ENCODE measurements at places on chromosomes 5 and 9.
A peak's percentile ranks its signal among the peaks of the same experiment; 100 is the strongest.

- DNase-seq: no peak
Measured at GRCh38 chr9:89993678-89994630, 389.1 kb downstream of the GADD45G start.

DNA sequence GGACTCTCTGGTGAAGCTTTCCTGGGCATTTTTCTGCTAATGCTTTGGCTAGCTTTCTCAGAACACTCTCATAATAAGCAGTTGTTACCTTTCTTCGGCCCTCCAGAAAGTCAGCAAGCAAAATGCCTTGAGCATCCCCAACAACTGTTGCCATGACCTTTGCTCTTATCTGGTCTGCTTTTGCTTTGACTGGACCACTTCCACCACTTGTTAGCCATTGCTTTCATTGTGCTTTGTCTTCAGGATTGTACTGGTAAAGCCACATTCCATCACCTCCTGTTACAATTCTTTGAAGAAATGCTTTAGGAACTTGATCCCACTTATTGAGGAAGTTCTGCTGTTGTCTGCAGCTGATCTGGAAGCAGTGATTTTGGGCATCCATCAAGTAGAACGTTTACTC lies 35.7 kb downstream of the RAD50 start:
- no peak for DNase-seq

DNA sequence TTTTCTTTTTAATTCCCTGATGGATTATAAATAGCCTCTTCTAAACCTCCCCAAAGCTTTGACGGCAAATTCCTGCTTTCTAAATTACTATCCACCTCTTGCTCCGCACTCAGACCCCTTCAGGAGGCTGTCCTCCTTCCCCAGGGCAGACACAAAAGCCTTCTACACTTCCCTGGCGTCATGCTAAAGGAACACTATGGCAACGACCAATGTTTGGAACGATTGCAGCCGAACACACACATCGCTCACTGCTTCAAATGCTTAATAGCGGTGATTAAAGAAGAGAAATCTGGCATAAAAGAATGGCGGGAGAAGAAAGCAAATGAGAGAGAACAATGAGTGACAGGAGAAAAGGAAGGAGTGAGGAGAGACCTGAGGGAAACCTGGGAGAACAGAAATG lies 297.3 kb downstream of the MLLT3 start:
- no peak for DNase-seq

GRCh38 chr9:17222932-17223331 lies 88.1 kb downstream of the CNTLN start:
- no peak for DNase-seq

DNA sequence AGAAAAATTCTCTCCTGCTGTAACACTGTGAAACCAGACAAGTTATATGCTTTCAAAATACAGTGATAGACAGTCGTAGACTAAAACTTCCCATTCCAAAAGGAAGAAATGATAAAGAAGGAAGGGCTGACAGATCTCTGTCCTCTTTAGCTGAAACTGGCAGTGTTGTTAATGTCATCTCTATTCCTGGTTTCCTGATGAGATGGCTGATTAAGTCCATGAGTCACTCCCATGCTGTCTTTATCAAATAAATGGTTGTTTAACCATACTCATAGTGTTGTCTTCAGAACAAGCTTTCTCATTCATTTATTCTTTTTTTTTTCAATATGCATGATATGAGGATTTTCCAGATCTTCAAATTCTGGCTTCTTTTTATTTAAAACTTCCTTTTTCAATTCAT lies 952.2 kb upstream of the WWC1 start:
- DNase-seq: no peak

GRCh38 chr9:122810306-122810946 lies 10.5 kb downstream of the OR1K1 start:
- peak; percentile 81 for DNase-seq

DNA sequence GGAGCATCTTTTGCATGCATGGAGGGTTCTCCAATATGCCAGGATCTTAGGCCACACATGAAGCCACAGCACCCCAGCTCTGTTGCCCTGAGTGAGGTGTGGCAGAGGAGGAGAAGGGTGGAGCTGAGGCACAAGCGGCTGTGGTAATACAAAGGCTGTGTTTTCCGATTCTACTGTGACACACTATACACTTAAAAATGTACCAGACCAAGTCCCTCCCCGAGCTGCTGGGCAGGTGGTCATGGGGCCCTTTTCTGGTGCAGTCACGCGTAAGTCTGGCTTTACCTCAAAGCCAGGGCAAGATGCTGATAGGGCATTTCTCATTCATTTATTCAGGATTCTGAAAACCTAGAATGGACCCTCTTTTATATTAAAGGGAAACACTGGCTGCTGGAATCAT lies 3.7 kb downstream of the ADGRV1 start:
- no peak for DNase-seq

GRCh38 chr5:139638090-139638735 lies 9.9 kb upstream of the CXXC5 start:
- no peak for DNase-seq

DNA sequence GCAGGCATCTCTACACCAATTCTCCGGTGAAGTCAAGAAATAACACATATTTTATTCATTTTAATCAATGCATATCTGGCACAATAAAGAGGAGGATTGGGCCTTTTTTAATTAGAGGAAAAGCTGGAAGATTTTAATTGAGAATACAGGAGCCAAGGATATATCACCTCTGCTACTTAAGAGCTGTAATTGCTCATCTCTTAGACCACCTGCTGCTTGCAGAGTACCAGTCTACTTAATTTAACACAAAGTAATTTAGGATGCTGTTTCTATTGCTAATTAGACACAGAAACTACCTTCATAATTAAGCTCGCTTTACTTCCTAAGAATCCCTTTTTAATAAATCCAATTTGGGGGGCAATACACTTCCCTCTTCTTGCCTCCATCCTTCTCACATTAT lies 326.9 kb downstream of the TENT4A start:
- DNase-seq: no peak

- DNase-seq: no peak
Measured at GRCh38 chr5:31269259-31269658, 75.8 kb downstream of the CDH6 start.

DNA sequence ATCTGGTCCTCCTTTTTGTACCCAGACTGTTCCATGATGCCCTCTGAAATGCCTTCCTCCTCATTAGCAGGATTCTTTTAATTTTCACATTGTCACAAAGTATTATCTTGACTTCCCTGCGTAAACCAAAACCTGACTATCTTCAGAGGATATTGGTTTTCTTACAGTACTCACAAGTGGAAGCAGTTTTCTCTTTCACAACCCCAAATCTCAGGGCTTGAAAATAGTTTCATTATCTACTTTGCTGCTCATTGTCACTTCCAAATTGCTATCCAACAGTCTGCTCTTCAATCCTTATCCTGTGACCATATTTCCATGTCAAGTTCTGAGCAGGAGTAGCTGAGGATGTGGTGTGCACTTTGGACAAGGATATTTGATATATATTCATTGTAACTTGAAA lies 324.1 kb downstream of the FAM170A start:
- no peak for DNase-seq

GRCh38 chr5:133403741-133404364 lies 208.5 kb downstream of the FSTL4 start:
- peak; percentile 6 for DNase-seq

- no peak for DNase-seq
Measured at GRCh38 chr9:132154863-132155567, 6.8 kb upstream of the NTNG2 start.

- peak; percentile 65 for DNase-seq
Measured at GRCh38 chr9:72280913-72281500, 84.0 kb downstream of the ZFAND5 start.

GRCh38 chr9:109320331-109320741 lies 523 bp downstream of the EPB41L4B start:
- no peak for DNase-seq

- no peak for DNase-seq
Measured at GRCh38 chr9:110590816-110591215, 11.3 kb upstream of the SVEP1 start.

DNA sequence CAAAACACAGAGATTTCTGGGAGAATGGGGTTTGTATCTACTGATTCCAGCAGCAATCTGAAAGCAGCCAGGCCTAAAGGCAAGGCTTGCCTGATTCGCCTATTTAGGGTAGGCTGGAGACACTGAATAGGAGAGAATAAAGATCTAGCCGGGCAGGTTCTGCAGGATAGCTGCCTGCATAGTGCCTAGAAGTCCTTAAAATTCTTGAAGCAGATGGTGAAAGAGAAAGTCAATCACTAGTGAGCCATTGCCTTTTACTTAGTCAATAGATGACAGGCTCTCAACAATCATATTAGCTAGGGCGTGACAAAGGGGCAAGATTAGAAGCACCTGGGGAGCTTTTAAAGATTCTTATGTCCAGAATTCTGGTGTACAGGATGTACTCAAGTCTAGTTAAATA lies 522.7 kb downstream of the HTR1A start:
- peak; percentile 36 for DNase-seq

- DNase-seq: no peak
Measured at GRCh38 chr5:61081741-61082140, 80.5 kb downstream of the SMIM15 start.

GRCh38 chr5:68028131-68028727 lies 187.3 kb upstream of the PIK3R1 start:
- DNase-seq: no peak

GRCh38 chr9:124298646-124299235 lies 41.0 kb downstream of the NEK6 start:
- no peak for DNase-seq

DNA sequence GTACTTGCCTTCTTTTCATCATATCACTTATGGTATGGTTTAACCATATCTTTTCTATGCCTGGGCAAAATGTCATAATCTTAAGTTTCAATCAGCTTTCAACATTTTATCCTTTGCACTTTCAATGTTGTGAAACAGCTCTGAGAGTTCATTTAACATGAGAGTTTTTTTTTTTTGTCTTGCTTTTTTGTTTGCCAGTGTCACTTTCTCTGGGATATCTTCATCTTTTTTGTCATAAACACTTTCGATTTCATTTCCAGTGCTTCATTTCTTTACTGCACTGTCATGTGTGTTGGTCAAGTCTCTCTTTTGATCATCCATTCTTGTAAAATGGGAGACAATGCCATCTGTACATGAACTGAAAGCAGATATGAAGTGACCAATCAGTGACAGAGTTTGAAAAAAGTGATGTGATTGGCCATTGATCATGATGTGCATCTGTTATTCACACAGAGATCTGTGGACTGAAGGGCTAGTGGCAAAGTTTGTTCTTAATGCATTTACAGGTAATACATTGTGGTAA lies 7.5 kb upstream of the POU5F2 start:
- DNase-seq: no peak

- DNase-seq: no peak
Measured at GRCh38 chr5:95835682-95836385, 13.3 kb upstream of the GLRX start.

DNA sequence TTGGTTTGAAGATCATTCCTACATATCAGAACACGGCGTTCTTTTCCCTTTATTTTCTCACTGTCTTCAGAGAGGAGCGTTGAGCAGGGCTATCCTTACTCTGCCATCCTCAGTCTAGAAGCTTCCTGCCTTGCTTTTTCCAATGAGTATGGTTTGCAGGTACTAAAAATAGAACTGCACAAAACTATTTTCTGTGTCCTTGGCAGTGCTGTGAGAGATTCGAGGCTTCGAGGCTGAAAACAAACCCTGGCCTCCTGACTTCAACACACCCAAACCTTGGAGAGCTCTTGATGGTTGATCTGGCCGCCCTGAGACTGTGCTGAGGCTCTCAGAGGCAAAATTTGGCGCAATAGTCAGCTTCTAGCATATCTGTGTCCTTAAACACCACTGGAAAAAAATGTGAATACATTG lies 78.9 kb downstream of the GOLPH3 start:
- DNase-seq: no peak

DNA sequence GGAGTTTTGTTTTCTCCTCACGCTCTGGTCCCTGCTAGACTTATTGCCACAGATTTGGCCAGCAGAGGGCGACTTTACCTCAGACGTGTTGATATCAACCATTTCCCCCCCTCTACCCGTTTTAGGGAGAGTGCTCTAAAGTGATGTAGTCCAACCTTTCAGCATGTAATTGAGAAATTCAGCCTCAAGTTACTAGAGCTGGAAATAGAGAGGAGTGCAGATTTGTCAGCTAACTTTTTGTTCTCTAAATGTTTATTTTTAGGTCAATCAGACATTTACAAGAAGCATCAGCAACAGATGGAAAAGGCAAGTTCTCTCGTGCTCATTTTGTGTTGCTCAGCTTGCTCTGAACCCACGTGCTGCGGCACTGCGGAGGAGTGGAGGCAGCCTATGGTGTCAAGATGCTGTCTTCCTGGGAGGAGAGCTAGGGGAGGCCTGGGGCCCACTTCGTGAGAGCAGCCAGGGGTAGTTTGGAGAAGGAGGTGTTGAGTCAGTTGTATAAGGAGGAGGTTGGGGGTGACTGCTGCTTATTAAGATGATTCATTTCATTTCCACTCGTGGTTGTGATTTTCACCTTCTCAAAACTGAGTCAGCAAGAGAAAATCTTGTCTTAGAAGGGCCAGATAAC lies 53.6 kb downstream of the GPR107 start:
- DNase-seq: peak; percentile 89

DNA sequence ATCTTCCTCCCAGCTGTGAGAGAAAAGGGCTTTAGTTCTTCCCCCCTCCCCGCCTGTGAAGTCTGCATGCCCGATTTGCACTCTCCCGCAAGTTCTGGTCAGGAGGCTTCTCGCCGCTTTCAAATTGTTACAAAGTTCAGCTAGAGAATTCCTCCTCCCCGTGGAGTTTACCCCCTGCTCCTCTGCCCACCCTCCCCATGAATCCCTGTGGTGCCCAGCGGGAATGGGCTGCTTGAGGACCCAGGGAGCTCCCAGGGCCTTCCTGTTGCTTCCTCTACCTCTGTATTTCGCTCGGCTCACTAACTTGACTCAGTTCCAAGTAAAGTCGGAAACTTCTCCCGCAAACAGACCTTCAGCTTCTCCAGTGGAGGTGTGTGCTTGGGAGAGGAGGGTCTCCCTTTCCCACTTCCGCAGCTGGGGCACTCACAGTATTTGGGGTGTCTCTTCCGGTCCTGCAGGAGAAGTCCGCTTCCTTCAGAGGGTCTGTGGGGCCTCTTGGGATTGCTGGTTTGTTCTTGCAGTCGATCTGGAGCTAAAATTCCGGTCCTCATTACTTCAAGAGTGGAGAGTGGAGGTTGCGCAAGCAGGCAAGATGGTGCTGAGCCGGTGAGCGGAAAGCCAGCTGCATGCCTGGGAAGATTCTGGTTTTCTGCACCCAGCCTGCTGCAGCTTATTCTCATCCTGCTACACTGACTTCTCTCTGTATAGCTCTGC lies 97.8 kb downstream of the ADAMTS12 start:
- DNase-seq: no peak

DNA sequence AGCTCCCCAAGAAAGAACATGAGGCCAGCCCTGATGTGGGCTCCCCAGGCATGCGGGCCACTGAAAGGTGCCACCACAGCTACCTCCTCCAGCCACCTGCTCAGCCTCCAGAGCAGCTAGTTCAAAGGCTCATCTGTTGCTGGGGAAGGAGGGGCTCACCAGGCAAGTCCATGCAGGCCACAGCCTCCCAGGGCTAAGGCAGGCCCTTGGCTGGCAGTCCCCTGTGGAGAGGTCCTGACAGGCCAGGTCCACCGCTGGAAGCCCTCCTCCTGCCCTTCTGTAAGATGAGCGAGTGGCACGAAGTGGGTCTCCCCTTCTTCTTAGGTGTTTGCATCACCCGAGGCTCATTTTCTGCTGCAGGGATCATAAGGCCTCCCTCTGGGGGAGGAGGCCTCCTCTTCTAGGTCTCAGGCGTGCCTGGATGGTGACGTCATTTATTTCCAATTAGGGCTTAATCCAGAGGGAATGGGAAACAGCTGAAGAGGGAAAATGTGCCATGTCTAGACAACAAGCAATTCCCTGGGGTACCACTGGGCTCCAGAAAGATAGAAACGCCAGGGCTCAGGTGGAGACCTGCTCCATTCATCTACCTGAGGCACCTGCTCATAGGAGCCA lies 91.6 kb downstream of the CFAP90 start:
- no peak for DNase-seq
